Stimulated activated CD8-positive, alpha-beta memory T cell treated with anti-CD3 and anti-CD28 coated beads, Interleukin-7, amount 100 ng/mL, for 1 hour (primary cell): ENCODE measurements at places on chromosomes 3 and 15.

GRCh38 chr15:69317392-69317841, 18.7 kb downstream of the PAQR5 start:
- DNase-seq: no peak

DNA sequence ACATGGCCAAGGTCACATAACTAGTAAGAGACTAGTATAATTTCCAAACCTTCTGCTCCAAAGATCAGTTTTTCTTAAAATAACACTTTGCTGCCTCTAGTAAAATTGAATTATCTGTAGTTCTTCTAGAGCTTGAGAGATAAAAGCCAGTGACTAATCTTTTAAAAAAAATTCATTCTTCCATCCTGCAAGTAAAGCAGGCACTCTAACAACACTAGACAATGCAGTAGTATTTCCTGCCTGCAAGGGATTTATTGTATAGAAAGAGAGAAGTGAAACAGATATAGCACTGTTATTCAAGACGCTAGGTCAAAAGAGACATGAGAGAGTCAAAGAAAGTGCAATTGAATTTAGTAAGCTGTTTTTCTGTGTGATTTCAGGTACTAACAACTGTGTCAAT, 159.5 kb upstream of the TBC1D5 start:
- no peak for DNase-seq

- DNase-seq: no peak
Measured at GRCh38 chr3:112644453-112644852, 3.5 kb upstream of the CCDC80 start.

DNA sequence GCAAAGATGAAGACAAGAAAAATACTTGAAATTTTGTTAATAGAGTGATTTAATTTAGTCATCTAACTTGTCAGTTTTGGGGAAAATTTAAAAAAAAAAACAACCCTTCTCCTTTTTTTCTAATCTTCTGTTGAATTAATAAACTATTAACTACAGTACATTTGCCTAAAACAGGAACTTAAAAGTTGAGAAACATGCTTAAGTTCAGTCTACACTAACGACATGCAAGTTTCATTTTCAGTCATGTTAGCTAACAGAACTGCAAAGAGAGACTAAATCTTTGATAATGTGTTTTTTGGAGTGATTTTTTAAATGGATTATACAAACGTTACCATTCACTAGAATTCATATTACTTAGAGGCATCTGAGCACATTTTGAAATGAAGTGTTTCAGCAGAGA, 71.9 kb upstream of the MBNL1 start:
- DNase-seq: no peak

DNA sequence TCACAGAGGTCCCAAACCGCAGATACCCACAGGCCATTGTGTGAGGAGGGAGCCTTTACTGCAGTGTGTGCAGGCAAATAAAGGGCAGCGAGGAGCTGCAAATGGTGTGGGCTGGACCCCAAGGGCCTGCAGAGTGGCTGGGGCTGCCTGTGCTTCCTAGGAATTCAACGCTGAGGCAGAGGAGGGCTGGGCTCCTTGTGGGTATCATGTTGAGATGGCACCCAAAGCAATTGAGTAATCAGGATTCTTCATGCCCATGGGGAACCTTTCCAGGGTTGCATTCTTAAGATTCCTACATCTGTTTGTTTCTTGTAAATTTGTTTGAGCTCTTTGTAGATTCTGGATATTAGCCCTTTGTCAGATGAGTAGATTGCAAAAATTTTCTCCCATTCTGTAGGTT, 85.4 kb upstream of the LIPC start:
- DNase-seq: no peak

DNA sequence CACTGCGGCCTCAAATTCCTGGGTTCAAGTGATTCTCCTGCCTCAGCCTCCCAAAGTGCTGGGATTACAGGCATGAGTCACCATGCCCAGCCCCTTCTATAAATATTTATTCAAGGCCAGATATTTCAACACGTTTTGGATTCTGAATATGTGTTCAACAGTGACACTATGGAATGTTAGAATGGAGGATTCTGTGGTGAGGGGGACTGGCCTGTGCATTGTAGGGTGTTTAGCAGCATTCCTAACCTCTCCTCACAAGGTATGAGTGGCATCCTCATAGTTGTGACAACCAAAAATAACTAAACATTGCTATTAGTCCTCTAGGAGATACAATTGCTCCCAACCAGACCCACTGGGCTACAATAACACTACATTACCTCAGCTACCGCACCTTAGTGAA, 104.0 kb upstream of the ATP10A start:
- no peak for DNase-seq

- no peak for DNase-seq
Measured at GRCh38 chr15:69652751-69653305, 200.2 kb downstream of the RPLP1 start.

DNA sequence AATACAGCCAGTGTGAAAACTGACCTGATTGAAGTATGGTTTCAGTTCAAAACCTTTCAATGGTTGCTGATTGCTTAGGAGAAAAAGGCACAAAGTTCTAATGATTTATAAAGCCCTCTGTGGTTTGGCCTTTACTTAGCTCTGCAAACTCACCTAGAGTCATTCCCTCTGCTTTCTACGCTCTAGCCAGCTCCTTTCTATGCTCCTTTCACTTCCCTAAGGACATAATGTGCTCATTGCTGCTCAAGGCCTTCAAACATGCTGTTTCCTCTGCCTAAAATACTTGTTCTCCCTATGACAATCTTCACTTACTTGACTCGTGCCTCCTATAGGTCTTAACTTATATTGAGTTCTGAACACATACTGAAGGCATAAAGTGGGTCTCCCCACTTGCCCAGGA, 19.0 kb downstream of the RPL39L start:
- no peak for DNase-seq

DNA sequence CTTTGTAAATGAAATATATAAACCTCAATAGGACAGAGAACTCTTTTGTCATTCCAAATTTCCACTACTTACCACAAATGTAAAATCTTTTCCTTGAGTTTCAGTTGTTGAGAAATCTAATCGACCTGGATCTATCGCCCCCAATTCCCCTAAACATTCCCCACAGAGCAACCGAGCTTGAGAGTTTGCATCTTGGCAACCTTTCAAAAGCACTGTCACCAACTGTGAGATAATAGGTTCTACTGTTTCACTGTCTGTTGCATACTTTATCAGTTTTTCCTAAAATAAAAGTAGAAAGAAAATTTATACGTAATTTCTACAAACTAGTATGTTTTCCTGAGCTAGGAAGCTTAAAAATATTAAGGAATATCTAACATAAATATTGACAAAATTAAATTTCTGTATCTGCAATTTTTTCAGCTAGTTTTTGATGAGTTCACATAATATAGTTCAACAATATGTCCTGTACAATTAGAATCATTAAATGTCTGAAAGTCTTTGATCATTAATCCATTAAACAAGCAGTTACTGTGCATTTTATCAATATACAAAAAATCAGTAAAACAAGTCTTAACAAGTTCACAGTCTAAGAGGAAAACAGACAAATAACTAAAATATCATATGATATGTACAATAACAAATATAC, 54.5 kb downstream of the ATR start:
- no peak for DNase-seq

DNA sequence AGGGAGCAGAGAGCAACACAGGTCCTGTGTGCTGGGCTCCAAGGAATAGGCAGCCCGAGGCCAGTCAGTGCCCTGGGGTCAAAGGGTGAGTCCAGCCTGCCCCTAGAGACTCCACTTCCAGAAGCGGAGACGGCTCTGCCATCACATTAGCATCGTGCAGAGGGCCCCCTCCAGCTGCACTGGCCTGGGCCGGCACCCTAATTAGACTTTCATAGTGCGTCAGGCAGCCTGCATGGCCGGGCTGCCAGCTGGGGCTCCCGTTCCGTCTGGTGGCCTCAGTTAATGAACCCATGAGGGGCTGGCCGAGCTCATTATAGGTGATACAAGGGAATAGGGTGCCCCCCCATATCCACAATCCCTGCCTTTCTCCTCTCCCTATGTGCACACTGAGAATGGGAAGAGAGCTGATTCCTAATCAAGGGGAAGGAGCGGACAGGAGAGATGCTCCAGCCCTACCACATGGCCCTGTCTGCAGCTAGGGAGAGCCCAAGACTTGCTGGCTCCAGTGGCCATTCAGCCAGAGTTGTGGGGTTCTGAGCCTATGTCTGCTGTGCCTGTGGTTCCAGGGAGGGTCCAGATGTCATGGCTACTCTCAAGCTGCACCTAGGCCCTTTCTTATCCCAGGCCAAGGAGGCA, 128.0 kb downstream of the SRGAP3 start:
- DNase-seq: no peak

DNA sequence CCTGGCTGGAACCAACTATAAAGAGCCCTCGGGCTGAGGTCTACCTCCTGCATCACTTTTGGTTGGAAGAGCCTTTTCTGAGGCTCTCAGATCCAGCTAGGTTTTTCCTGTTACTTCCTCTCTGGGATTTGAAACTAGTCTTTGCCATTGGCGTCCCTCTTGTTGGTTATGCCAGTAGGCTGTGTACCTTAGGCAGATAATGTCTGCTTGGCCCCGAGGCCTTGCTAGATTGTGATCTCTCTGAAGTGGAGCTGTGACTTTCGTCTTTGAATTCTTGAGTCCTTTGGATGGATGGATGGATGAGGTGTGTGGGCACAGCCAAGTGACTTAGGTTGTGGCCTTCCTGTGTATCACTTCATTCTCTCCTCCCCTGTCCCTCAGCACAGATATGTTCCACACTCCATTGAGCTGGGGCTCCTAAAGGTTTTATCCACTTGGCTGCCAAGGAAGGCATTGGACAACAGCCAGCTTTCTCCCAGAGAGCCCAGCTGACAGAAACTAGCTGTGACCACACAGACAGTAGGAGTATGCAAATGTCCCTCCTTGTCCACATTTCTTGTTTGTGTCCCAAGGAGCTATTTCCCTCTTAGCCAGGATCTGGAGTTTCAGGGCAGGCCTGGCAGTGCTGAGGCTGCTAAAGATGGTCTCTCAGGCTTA, 7.9 kb upstream of the DNAJC17 start:
- no peak for DNase-seq

DNA sequence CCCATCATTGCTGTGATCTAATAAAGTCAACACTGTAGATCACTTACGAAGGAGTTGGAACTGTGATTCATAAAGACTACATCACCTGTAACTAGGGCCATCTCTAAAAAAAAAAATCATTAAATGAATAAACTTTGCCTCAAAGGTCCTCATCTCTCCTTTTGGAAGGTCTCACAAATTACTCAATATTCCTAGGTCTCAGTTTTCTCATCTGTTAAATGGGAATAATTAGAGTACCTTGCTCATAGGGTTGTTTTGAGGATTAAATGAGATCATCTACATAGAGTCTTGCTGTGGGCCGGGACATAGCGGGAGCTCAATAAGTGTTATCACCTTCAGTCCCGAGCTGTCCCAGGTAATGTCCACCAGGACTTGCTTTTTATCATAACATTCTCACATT, 335.1 kb upstream of the PROK2 start:
- DNase-seq: no peak

DNA sequence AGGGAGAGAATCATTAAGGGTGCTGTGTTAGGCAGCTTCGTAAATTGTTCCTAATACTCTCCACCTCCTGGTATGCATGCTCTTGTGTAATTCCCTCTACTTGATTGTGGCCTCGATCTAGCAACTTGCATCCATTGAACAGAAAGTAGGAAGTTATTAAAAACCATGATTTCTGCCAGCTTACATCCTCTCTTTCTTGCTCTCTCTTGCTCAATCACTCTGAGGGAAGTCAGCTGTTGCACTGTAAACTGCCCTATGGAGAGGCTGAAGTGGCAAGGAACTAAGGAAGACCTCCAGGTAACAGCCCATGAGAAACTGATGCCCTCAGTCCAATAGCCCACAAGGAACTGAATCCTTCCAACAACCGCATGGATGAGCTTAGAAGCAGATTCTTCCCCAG, 92.6 kb downstream of the ERC2 start:
- no peak for DNase-seq

GRCh38 chr15:74378848-74379247, 11.4 kb upstream of the CYP11A1 start:
- no peak for DNase-seq

DNA sequence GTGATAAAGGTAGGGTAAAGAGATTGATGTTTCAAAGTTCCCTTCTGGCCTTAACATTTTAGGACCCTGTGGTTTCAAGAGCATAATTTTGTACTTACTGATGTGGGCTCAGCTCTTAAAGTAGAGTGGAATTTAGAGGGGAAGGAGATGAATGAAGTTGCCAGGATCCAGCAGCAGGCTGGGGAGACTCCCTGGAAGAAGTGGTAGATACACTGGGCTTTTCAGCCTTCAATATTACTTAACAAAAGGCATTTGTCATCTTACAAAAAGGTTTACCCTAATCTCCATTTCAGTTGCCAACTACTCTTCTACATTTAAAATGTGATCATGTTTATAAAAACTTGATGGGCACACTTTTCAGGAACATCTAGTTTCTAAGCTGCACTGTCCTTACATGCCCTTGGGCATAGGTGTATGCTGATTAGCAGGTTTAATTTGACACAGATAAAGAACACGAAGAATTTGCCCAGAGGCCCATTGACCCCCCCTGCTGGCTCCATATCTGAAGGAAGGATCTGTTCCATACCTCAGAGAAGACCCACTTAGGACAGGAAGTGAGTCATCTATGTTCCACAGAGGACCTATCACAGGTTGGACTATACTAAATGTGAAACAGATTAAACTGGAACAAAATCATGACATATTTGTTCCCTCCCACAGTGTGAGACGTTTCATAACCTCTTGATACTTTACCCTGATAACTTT, 93.0 kb upstream of the LPP start:
- peak; percentile 7 for DNase-seq

- DNase-seq: no peak
Measured at GRCh38 chr15:44813231-44813630, 76.9 kb downstream of the TRIM69 start.

DNA sequence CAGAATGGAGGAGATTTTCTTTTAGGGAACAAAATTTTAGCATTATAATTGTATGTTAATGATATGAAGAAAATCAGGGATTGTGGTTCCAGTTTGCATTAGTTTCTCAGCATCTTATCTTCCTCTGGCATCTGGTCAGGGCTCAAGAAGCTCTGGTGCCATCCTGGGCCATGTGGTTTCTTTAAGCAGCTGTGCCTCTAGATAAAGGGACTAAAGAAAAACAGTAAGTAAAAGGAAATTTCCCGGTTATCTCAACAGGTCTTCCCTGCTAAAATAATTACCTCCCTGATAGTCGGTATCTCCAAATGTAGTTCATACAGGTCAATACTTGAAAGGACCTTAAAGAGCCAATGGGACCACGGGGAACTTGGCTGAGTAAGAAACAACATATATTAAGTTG, 375.1 kb upstream of the RBMS3 start:
- DNase-seq: no peak

GRCh38 chr15:37095770-37096557, 4.4 kb downstream of the MEIS2 start:
- no peak for DNase-seq

- DNase-seq: no peak
Measured at GRCh38 chr3:78689378-78689777, 1078.4 kb downstream of the ROBO1 start.
